ENCODE measurements at places on chromosomes 3 and 15. TPM values are rescaled to one million over a fixed set of nuclear protein-coding genes. Genes with fewer than 3 reads are reported as not detected.

DNA sequence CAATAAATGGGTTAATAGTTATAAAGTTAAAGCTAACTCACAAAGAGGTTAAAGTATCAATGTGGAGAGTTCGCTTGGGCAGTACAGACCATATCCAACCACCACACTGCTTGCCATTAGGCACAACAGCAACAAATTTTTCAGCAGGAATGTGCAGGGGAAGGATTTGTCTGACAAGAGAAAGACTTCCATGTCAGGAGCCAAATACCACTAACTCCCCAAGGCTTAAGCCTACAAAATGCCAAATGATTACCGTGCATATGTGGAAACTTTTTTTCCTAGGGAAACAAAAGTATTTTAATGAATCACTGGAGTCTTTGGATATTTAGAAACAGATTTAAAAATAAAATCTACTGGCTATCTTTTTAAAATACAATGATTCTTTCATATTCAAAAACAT is 8.1 kb downstream of the VGLL3 start:
- DNase-seq = no peak

- DNase-seq = no peak
Measured at GRCh38 chr3:187015903-187016638, 85.7 kb downstream of the ST6GAL1 start.

DNA sequence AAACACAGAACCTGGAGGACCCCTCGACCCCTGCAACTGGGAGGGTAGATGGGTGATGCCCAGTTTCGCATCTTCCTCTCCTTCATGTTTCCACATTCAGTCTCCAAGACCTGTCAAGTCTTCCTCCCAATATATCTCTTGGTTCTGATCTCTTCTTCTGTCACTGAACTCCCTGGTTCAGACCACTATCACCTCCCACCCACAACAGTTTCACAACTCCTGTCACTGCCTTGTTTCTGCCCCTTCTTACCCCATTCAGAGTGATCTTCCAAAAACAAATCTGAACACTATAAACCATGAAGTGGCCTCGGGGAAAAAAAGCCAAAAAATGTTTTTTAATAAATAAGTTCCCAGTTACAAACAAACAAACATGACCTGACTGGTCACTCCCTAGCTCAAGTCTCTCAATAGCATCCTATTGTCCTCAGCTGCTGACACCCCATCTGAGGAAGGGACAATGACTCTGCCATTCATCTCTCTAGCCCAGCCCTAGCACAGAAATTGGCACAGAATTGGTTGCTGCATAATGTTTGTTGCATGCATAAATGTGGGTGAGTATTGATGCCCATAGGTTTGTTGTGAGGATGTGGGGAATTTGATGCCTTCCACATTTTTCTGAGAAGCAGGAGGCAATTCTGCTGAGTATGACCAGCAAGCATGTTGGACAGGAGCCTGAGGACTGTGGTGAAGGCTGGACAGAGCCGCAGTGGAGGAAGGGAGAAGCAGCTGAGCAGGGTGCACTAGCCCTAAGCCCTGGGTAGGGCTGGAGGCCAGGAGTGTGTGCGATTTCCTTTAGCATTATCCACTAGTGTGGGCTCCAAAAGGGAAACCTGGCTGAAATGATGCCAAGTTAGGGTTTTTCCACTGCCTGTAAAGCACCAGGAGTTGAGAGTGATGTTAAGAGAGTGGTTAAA is 12.2 kb upstream of the XYLB start:
- no peak for DNase-seq

DNA sequence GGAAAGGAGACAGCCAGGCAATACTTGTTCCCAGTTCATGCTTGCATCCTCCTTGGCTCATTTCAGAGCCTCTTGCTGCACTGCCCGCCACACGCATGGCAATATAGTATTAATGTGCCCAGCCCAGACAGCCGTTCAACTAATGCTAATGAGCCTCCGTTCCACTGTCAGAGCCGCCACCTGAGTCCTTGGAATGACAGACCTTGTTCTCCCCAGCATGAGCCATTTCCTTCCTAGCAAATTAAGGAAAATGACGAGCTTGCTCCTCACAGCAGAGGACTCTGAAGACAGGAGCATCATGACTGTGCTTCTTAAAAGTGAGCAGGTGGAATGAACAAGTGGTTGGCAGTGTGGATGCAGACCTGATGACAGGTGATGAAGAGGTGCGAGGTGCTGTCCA is 10.8 kb upstream of the LRRC15 start:
- DNase-seq = no peak

- no peak for DNase-seq
Measured at GRCh38 chr15:91950631-91951329, 97.3 kb downstream of the SLCO3A1 start.

- no peak for DNase-seq
Measured at GRCh38 chr3:101973163-101973505, 123.8 kb downstream of the NFKBIZ start.

DNA sequence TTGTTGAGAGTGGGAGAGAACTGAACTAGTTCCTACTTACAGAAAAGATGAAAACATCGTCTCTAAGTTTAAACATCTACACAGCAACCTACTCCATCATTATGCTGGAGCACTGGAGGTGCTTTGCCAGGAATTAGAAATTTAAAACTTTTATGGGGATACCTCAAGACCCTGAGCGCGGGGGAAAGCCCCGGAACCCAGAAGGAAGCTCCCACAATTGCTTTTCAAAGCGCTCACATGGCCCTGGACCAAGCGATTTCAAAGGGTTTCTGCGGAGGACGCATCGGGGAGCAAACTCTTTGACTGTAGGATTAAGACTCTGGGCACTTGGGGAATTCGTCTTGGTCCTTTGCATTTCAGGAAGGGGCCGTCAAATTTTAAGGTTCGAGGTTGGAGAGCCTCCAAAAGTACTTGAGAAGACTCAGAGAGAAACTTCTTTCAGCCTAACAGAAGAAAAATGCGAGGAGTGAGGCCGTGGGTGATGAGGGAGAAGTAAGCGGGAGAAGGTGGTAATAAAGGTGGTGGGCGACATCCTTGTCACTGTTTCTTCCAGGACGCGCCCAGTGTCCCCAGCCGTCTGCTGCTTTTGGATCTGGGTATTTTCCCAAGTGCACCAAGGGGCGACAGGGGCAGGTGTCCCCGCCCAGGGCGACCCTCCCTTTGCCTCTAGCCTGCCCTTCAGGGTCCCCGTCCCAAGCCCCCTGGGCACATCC is 591 bp downstream of the PROK2 start:
- DNase-seq = no peak

DNA sequence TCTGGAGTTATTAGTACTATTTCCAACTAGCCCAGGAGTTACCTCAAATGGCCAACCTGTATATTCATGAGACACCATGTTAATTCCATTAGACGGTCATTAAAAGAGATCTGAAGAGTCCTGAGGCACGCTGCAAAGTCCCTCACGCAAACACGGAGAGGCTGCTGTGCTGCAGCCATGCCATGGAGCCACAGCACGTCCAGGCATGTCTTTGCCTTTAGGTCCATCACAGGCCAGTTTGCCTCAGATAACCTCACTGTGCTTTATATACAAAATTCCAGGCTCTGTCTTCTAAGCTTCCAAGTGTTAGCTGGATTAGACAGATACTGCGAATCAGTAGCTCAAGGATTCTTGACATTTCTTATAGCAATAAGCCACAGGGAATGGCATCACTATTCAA is 9.8 kb upstream of the PLAAT1 start:
- DNase-seq = no peak

DNA sequence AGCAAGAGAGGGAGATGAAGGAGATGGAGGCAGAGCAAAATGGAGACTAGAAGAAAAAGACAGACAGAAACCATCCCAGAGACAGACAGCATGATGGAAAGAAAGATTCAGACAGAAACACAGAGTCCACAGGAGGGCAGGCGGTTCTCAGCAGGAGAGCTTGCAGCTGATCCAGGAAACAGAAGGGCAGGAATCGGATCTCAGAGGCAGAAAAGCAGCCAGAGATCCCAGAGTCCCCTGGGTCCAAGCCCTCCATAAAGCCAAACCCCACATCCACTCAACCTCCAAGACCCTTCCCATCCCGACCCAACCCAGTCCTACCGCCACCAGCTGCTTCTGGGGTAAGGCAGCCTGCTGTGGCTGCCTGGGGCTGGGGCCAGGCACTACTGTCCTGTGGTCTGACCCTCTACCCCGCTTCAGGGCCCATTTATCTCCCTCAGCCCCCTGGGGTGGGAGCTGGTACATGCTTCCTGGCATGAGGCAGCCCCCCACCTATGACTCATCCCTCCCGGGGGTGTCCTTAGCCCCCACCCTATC is at the start of gene UCN2:
Gene UCN2, minus strand, starts transcription at position 400 of the 537 bp plus-strand sequence. CDS start 657 bp downstream, outside the sequence.
- DNase-seq = no peak

- DNase-seq = no peak
Measured at GRCh38 chr15:39592500-39592899, 11.6 kb downstream of the THBS1 start.

DNA sequence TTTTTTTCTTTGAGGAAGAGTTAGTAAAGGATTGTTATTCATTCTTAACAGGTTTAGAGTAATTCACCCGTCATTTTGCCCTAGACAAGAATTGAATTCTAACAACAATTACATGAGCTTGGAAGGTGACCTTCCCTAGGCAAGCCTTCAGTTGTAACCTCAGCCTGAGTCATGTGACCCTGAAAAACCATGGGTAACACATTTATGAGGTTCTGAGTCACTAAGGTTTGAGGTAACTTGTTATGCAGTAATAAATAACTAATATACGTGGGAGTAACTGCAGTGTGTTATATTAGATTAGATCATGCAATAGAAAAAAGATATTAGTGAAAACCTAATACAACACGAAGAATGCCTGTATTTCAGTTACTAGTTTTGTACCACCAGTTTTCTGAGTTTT is 237.6 kb upstream of the NDN start:
- DNase-seq = no peak

DNA sequence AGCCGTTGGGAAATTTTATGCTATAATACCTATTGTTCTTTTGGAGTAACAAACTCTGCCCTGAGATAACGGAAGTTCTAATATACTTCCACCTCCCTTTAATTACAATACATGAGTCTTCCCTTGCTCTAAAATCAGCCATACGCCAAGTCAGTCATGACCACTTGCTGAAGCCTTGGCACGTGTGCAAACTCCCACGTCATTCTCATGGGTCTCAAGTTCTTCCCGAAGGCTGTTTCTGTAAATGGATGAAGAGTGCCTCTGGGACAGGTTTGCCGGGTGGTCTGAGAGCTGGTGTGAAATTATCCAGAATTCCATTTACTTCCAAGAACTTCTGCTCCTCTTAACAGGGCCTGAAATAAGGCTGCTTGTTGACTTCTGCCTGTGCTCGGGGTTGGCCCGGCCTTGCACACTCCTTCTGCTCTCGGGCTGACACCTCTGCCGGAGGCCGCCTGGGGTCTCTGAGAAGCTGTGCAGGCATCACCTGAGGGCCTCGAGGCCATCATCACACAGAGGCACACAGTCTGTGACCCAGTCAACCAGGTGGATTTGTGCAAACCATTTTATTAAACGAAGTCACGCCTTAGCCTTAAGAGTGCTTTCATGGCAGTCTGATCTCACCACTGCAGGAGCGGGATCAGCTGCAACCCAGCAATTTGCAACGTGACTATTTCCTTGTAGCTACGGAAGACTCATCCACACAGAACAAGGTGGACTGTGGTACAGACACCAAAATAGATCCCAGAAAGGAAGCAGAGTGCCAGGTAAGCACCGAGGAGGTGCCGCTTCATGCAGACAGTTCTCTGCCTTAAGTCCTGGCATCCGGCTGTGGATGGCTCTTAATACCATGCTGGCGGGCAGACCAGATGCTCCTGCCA is 120.1 kb downstream of the ADAMTS17 start:
- no peak for DNase-seq

- DNase-seq = no peak
Measured at GRCh38 chr3:71862371-71863140, 77.6 kb upstream of the PROK2 start.

DNA sequence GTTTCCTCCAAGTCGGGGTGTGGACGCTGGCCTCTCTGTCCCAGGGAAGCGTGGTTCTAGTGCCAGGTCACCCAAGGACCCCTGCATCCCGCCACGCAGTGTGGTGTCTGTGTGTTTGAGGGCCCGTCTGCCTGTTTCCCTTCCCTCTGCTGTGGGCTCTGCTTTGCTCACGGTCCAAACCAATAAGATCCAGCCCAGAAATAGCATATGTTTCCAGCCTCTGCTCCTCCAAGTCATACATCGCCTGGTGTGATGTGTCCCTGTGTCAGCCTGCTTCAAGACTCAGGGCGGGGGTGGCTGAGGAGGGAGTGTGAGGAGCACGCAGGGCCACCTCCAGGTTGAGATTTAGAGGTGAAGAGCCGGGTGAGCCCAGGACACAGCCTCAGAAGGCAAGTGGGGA is 21.9 kb upstream of the RPL29 start:
- no peak for DNase-seq

GRCh38 chr3:52846432-52846965 is 11.7 kb upstream of the MUSTN1 start:
- no peak for DNase-seq

DNA sequence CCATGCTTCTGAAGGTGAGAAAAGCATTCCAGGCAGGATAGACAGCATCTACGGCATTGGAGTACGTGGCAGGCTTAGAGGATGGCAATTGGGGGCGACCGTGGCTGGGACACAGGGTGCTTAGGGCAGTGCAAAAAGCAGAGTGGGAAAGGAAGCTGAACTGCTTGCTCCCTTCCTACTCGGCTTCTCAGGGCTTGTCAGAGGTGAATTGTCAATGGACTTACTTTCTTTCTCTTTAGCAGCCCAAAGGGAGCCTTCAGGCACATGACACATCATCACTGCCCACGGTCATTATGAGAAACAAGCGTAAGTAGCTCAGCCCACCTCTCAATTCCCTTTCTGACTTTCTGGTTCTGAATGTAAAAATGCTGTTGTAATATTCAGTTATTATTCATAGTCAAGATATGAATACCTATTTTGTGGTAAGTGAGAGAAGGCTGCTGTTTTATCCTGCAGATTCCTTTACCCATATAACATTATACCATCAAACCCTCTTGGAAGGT is 84.3 kb downstream of the KLHL25 start:
- DNase-seq = no peak

- no peak for DNase-seq
Measured at GRCh38 chr3:10334459-10334858, 13.5 kb upstream of the SEC13 start.

DNA sequence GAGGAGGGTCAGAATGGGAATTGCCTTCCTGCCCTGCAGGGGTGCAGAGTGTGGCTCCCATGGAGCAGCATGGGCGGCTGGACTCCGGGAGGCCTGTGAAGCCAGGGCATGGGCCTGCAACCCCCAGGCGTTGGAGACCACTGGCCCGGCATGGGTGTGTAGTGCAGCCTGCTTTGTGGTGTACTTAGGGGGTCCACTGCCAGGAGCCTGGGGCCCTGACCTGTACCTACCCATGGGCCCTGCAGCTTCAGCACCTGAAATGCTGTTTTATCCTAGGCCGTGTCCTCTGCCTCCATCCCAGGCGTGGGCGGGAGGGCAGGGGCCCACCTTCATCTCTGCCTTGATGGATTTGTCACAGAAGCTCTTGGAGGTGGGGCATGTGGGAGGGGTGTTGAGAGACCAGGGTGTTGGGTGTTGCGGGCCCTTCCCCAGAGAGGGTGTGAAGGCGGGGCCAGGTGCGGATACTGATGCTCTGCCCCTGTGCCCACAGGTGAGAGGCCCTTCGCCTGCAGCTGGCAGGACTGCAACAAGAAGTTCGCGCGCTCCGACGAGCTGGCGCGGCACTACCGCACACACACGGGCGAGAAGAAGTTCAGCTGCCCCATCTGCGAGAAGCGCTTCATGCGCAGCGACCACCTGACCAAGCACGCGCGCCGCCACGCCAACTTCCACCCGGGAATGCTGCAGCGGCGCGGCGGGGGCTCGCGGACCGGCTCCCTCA is 45.0 kb downstream of the KLF13 start:
- DNase-seq = no peak

The PLCB2 gene
- 17.7 TPM for total RNA-seq

The IFT57 gene
- 41.1 TPM for total RNA-seq

The CCDC54 gene
- not detected for total RNA-seq

The A4GNT gene
- not detected for total RNA-seq

The GPR160 gene
- total RNA-seq = 2.2 TPM

The PLD1 gene
- 51.3 TPM for total RNA-seq

The MST1R gene
- total RNA-seq = 7.7 TPM
